ENCODE measurements at places on chromosomes 4 and X.

GRCh38 chrX:40912576-40912975 is 172.7 kb upstream of the USP9X start:
- peak; percentile 96 for DNase-seq

DNA sequence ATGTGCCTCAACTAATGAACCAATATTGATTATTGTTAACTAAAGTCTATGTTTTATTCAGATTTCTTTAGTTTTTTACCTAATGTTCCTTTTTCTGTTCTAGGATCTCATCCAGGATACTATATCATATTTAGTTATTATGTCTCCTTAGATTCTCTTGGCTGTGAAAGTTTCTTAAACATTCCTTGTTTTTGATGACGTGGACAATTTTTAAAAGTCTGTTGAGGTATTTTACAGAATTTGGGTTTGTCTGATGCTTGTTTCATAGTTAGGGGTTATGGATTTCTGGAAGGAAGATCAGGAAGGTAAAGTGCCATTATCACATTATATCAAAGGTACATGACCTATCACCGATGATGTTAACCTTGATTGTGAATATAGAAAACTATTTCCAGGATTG is 18.2 kb upstream of the MCTS1 start:
- no peak for DNase-seq

DNA sequence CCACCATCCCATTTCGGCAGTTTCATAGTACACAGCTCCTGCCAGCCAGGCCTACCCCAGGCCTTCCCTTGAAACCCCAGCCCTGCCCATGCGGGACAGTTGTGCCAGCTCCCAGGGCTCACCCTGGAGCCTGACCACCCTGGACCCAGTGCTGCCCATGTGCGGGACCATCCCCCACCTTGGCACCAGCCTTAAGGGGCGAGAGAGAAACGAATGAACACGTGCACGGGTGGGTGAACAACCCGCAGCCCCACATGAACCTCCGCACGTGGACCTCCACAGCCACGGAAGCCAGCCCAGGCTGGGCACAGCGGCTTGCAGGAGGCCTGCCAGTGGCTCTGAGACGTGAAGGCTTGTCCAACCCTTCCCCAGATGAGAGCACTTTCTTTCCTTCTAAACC is 76.0 kb upstream of the MXD4 start:
- DNase-seq = no peak

DNA sequence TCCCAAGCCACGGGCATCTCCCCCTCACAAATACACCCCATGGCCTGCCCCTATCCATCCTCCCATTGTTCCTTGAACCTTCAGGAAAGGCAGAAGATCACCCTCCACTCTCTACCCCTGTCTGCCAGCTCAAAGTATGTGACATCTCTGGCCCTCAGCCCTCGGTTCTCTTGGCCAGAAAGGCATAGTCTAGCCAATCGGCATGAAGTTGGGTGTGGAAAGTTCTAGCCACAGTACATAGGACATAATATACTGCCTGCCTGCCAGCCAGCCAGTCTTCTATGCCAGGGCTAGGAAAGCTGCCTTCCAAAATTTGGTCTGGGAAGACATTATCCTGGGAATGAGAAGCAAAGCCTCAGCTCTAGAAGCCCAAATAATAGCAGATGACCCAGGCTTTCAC is 3.2 kb upstream of the PLP1 start:
- DNase-seq = no peak

- DNase-seq = no peak
Observed at GRCh38 chrX:53241558-53241957, 16.6 kb upstream of the KDM5C start.

- no peak for DNase-seq
Observed at GRCh38 chr4:169079942-169080827, 70.1 kb upstream of the CBR4 start.

- DNase-seq = no peak
Observed at GRCh38 chr4:154137320-154137905, 348.5 kb upstream of the SFRP2 start.

DNA sequence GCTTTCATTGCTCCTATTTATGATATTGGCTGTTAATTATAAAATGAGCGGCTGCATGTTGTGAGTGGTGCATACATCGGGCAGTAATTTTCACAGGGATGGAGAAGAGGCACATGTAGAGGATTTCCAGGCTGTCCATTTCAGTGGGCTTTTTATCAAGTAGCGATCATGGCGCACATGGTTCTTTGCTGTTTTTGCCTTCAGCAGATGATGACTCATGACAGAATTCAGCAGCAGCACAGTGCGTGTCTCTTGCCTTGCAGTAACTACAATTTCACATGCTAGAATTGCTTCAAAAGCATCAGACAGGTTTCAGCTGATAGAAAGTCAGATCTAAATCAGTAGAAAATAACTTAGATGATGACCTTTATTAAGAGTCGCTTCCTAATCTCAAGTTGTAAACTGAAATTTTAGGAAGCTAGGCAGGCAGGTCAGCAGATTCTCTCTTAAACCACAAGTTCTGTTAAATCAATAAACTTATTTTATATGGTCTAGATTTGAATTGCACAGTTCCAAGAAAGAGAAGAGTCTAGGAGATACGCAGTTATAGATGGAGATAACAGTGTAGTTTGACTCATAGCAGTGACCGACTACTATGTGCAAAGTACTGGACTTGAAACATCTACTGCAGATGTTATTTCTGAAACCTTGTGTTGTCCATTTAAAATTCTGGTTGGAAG is 35.8 kb downstream of the LRP2BP start:
- no peak for DNase-seq

Data from NCI-H69 (cell line).